HepG2 (cell line): ENCODE measurements at places on chromosomes 7 and 10. TPM values are rescaled to one million over a fixed set of nuclear protein-coding genes. Genes with fewer than 3 reads are reported as not detected.

Gene RPEL1
- 0.04 and 0.10 TPM in 2 replicates for total RNA-seq

Gene PDK4
- not detected in 2 replicates for total RNA-seq

Gene AFAP1L2
- total RNA-seq: not detected in 2 replicates

Gene TMEM229A
- total RNA-seq: not detected in 2 replicates
